Heart right ventricle (tissue), 16 donors: ENCODE measurements at places on chromosomes 6 and 20. TPM values are rescaled to one million over a fixed set of nuclear protein-coding genes. Genes with fewer than 3 reads are reported as not detected.

The CCDC167 gene
- polyA plus RNA-seq, result 25.3 TPM

The SPEF1 gene
- 0.07 TPM for polyA plus RNA-seq

The OSER1 gene
- polyA plus RNA-seq, result 16.4 TPM

The HLA-DQA2 gene
- not detected for polyA plus RNA-seq

The SMLR1 gene
- polyA plus RNA-seq, result not detected

The BMP7 gene
- polyA plus RNA-seq, result 3.9 TPM

DNA sequence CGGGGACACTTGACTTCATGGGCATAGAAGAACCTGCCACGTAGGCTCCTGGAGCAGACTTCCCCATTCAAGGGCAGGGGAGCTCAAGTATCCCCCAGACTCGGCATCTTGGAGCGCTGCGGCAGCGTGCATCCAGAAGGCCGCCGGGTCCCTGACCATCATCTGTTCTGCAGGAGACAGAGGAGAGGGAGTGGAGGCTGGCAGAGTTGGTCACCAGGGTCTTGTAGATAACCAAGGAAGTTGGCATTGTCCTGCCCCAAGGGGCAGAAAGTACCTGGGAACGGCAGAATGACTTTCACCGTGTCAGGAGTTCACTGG lies 82.8 kb downstream of the TCP11 start:
- DNase-seq, result no peak

GRCh38 chr6:122681705-122682104 lies 71.5 kb downstream of the PKIB start:
- no peak for DNase-seq

DNA sequence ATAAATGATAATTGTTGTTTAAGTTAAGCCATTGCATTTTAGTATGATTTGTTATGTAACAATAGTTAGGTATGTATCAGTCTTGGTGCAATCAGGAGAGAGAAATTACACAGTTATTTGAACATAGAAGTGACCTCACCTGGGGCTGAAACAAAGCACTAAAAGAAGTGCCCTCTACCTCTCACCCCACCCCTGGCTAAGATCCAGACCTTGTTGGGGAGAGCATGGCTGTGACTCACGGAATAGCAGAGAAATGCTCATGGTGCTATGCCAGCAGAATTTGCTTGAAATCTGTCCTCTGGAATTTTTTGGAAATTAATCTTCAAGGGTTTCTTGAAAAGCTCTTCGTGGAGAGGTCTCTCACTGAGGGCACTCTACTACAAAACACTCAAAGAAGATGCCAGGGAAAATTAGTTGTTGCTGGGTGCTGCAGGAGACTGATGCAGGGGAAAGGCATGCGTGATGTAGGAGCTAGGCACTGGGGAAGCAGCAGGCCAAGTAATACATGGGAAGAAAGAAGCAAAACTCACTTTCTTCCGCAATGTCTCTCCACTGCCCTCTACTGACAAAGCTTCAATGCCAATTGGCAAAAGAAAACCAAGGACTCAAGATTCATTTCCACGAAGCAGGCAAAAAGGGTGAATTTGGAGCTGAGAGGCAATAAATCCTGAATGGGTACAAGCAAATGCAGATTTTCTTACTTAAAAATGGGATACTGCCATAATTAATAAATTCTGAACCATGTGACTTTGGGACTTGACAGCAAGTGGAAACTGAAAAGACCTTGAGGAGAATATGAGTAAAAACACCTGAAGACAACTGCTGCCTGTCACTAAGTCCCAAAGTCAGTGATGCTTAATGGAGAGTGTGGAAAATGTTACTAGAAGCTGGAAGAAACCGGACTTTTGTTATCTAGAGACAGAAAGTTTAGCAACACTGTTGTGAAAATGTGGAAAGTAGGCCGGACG lies 136.3 kb upstream of the ZNF184 start:
- no peak for DNase-seq
